Pons (tissue), 1 donor: ENCODE measurements at places on chromosomes 5 and 9.

DNA sequence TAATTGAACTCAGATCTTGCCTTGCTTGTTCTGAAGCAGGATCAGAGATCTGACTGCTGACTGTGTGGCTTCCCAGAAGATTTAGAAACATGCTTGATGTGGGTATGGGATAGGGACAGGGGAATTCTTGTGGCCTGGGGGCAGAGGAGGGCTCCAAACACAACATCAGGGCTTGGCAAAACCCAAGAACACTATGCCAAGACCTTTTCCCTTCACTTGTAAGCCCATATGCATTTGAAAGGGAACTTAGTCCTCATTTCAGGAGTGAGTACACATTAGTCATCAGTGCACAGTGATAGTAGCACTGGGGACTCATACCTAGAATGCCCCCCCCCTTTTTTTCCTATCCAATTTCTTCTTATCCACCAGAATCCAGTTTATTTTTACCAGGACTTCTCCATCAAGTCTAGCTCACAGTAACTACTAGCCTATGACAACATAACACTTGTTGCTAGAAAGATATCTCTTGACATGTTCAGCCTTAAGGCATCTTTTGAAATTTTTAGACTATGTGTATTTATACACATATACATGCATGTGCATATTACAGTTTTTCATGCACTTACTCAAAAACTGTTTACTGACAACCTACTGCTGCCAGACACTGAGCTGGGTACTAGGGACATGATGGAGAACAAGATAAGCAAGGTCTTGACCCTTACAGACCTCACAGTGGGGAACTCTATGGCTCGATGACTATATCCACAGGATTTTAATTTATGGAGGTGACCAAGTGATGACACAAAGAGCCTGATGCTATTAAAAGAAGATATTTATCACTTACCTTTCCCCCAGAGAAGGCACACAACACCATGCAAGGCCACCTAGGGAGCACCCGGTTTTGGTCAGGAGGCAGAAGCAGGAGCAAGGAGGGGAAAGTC lies 158.3 kb upstream of the MAP3K1 start:
- DNase-seq = no peak

DNA sequence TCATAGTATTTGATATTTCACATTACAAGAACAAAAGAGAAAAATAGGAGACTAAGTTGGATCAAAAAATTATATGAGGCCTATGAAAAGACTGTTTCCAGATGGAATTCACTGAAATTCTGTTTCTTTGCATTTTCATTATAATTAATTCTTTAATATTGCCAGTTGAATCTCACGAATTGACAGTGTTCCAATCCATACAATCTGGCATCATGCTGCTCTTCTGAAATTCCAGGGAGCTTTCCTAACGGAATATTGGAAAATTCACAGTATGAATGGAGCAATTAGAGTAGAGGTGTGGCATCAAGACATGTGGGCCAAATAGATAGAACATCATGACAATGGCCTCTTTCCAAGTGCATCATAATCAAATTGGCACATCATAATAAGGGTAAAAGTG lies 1178.9 kb upstream of the WWC1 start:
- no peak for DNase-seq

DNA sequence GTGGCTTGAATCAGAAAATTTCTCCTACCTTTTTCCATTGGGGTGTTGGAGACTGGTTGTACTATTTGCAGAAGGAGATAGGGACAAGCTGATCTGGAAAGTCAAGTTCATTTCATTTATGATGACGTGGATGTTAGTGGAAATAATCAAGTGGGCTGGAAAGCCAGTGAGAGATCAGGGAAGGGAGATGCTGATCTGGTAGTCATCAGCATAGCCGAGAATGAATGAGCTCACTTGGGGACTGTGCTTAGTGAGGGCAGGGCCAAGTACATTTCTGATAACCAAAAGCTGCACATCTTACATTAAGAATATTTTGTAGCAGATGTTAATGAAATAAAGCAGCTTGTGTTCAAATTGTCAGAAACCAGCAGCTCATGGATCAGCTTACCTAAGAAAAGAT lies 12.1 kb downstream of the MAN2A1 start:
- DNase-seq = no peak

GRCh38 chr9:19379697-19380046 lies 364 bp downstream of the RPS6 start:
- peak; percentile 37 for DNase-seq

DNA sequence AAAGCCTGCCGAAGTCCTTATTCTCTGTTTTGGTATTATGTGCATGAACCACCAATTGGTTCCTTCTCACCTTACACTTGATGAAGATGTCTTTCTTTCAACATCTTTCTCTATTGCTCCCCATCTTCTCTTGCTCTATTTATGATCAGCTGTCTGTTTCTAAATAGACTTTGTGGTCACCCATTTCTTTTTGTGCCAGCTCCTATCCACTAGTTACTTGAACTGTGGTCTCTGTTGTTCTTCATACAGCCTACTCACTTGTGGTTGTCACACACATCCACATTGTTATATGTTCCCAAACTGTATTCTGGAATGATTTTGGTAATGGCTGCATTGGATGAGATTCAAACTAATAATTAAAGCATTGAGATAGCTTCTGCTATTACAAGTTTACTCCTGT lies 11.4 kb downstream of the VCAN start:
- DNase-seq = peak; percentile 15

DNA sequence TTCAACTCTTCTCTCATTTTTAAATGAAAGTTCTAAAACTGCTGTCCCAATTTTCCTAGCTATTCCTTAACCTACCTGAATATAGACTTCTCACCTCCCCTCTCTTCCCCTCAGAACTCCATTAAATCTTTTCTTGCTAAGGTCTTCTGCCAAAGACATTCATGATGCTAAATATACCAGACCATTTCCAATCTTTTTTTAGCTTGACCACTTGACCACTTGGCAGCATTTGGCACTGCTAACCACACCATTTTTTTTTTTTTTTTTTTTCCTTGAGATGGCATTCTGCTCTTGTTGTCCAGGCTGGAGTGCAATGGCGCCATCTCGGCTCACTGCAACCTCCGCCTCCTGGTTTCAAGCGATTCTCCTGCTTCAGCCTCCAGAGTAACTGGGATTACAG lies 3.6 kb upstream of the ZNF131 start:
- DNase-seq = no peak

GRCh38 chr9:105062222-105062855 lies 134.4 kb upstream of the ABCA1 start:
- no peak for DNase-seq

DNA sequence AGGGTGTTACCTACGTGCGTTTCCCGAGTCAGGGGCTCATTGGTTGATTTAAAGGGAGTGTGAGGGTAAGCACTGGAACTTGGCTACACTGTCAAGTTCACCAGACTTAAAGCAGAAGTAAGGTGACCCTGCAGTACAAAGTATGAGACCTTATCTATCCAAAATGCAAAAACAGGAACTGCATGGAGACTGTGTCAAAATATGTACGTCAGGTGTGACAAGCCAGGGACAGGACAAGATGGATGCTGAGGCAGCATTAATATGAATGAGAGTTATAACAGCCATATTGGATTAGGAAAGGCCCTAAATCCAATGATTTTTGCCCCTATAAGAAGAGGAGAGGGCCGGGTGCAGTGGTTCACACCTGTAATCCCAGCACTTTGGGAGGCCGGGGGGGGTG lies 15.4 kb upstream of the SUSD3 start:
- no peak for DNase-seq

DNA sequence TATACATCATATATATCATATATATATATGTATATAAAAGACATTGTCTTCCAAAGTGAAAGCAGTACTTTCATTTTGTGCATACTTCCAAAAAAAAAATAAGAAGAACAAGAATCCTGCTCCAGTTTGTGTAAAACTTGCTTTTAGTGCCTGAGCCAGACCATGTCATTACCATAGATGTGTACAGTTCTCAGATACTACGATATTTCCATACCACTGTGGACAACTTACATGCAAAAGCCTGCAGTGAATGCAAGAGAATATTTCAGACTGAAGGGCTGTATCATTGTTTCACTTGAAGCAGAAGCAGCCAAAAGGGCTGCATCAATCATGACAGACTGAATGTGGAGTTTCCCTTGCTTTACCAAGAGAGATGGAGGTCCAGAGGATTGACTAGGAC lies 72.6 kb upstream of the CYLC2 start:
- DNase-seq = no peak

GRCh38 chr9:131559421-131560000 lies 14.2 kb downstream of the PRRT1B start:
- no peak for DNase-seq

DNA sequence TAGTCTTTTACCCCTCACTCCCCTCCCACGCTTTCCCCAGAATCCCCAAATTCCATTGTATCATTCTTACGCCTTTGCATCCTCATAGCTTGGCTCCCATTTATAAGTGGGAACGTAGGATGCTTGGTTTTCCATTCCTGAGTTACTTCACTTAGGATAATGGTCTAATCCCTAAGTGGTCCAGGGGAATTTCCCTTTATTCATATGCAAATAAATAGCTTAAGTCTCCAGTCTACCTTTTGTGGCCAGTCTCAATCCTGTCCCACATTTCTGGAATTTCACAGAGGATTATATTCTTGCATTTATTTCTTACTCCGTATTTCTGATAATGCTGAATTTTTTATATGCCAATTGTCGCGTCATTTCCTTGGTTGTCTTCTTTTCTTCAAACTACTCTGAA lies 245.6 kb upstream of the DAB2 start:
- DNase-seq = no peak

- no peak for DNase-seq
These were observed 292.4 kb downstream of the TRIM32 start for GRCh38 chr9:116979456-116979855.

DNA sequence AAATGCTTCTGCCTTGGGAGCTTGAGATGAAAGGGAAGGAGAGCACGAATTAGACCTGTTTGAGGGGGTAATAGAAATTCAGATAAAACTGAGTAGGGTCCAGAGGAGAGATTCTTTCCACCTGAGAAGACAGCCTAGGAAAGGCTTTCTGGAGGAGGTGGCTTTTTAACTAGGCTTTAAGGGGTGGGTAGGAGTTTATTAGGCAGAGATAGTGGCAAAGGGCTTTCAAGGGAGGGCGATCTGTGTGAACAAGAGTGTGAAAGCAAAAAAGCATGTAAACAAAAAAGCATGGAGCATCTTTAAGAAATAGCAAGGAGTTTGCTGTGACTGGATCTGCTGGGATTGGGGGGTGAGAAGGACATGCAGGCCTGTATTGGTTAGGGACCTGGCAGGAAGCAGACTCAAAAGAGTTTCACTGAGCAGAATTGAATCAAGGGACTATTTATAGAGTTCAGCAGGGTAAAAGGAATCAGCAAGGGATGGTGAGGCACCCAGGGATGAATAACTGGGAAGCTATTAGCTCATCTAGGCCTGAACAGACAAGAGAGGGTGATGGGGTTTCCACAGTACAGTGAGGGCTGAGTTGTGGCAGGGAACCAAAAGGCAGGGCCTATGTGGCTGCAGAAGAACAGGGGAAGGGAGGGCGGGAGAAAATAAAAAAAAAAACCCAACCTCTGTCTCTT lies 18.8 kb downstream of the SLC1A1 start:
- no peak for DNase-seq

DNA sequence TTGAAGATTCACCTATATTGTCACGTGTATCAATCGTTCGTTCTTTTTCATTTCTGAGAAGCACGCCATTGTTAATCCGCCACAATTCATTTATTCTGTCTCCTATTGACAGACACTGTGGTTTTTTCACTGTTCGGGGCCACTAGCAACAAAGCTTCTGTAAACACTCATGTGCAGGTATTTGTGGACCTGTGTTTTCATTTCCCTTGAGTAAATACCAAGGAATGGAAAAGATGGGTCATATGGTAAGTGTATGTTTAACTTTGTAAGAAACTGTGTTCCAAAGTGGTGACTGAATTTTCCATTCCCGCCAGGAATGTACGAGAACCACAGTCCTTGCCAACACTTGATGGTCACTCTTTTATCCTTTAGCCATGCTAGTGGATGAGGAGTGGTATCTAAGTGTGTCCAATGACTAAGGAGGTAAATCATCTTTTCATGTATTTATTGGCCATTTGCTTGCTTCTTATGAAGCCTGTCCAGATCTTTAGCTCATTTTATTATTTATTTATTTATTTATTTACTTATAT lies 10.7 kb downstream of the ABO start:
- DNase-seq = no peak

DNA sequence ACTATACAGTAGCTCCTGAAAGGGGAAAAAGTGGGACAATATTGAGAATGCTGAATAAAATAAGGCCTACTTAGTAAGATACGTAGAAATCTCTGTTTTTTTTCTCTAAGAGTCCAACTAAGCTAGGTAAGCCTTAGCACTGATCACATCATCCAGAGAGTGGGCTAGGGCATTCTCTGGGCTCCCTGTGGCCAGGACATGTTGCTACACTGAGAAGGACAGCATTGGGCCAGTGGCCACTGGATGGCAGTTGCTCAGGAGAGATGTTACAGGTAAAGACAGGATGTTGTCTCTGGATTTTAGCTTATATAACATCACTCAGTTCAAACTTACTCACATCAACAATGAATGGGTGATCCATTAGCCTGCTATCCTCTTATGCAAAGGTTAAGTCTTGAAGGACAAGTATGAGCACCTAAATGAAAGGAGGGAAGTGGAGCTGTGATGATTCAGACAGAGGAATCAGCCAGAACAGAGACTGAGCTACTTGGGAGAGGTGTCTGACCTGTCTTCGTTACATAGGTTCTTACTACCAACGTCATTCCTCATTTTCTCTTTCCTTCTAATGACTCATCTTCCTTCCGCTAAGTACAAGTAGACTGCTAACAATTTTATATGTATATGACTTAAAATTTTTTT lies 226.6 kb upstream of the ADCY2 start:
- DNase-seq = no peak

DNA sequence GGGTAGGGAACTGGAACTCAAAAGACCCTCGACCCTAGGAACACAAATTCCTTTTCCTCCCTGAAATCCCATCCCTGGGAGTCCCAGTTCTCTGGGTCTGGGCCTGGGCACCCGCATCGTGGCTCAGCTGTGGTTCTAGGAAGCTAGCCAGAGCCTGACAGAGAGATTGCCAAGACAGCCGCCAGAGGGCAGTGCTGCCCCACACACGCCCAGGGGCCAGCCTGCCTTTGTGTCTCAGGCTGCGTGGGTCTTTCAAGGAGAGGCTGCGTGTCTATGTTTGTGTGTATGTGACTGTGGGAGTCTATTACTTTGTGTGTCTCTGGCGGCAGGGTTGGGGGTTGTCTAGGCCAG lies 32.0 kb upstream of the TTLL11 start:
- DNase-seq = peak; percentile 84

DNA sequence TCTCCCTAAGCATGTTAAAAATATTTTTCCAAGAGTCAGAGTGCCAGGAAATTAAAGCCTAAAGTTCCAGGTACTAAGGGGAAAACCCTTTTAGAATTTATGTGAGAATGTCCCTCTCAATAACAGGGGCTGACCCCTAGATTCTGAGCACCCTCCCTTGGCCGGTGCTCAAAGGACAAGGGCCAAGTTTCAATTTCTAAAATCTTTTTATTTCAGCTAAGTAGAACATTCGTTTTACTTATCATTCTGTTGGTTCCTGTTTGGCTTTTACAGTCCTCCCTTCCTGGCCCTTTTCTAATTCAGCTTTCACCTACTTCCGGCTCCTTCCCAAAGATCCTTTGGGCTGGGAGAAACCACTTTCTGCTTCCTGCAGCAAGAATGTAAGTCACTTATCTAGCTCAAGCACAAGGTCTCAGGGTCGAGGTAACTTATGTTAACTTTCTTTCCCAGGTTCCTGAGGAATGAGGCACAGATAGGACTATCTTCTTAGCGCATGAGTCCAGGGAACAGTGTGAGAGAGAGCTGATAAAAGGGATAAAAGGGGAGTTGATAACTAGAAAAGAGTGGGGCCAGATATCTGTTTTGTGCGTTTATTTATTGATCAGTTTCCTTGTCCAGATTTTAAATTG lies 34.6 kb upstream of the F2RL2 start:
- DNase-seq = no peak
